ENCODE measurements at places on chromosomes 7 and 10. TPM values are rescaled to one million over a fixed set of nuclear protein-coding genes. Genes with fewer than 3 reads are reported as not detected.

The NUP42 gene
- 29.4 TPM for total RNA-seq

The CPN1 gene
- total RNA-seq: not detected

The TAC1 gene
- not detected for total RNA-seq

The HECW1 gene
- total RNA-seq: not detected

The CAMK2B gene
- total RNA-seq: not detected
